CD4-positive, CD25-positive, alpha-beta regulatory T cell (primary cell): ENCODE measurements at places on chromosomes 12 and 14. TPM values are rescaled to one million over a fixed set of nuclear protein-coding genes. Genes with fewer than 3 reads are reported as not detected.

- no peak for DNase-seq
Observed at GRCh38 chr14:34457186-34457585, 4.9 kb downstream of the SPTSSA start.

- no peak for DNase-seq
Observed at GRCh38 chr12:20716985-20717384, 21.9 kb downstream of the SLCO1C1 start.

DNA sequence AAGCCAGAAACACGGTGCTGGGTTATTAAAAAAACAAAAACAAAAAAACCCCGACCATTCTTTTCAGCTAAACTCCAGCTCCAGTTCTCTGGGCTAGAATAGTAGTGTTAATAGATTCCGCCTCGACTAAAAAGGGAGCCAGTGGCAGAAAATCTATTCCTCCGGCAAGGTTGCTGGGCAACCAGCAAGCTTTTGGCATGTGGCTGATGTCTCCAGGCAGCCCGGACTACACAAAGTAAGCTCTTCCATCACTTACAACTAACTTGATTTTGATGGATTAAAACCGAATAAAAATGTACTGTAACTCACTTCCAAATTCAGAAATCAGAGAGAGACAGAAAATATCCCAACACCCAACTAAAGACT lies 126.4 kb upstream of the FOXN3 start:
- DNase-seq = no peak

DNA sequence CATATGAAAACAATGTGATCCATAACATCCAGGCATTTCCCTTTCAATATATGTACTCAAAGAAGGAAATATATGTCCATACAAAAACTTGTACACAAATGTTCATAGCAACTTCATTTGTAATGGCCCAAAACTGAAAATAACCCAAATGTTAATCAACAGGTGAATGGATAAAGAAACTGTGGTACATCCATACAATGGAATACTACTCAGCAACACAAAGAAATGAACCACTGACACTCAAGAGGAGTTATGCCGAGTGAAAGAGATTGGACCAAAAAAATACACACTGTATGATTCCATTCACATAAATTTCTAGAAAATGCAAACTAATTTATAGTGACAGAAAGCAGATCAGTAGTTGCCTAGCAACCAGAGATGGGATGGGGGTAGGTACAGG lies 30.3 kb upstream of the GXYLT1 start:
- DNase-seq = no peak

SAMD15 gene
- 0.42 TPM for total RNA-seq

PMEL gene
- 0.69 TPM for total RNA-seq

TMEM132C gene
- not detected for total RNA-seq

- no peak for DNase-seq
Observed at GRCh38 chr14:101928415-101928841, 35.9 kb upstream of the DYNC1H1 start.

DNA sequence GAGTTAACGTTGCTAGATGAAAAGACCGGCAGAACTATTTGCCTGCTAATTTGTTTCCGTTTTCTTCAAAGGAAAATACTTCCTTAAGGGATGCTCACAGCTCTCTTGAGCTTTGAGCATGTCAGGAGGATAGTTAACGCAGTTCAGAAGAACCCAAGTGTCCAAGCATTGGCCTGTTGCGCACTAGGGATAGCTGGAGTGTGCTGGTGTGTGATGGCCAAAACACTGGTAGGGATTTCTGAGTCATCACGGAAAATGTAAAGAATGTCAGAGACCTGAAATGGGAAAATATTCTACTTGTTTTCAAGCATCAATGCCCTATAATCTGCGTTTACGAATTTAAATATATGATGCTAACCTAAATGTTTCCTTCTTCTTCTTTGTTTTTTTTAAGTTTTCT lies 97.8 kb downstream of the VRK1 start:
- no peak for DNase-seq

DNA sequence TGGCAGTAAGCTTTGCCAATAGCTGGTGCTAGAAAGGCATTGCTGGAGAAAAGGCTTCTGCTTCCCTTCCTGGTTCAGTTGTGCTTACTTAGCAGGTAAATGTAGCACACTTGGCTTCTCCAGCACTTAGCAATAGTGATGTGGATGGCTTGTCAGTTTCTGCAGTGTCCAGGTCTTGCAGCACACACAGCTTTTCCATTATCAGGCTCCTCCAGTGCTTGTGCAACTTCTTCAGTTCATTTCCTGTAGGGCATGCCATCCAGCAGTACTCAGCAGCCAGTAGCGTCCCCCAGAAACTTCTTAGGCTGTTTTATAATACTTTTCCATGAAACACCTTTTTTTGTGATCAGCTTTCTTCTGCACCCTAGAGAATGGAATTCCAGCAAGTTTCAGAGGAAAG lies 154.6 kb downstream of the SLC6A15 start:
- no peak for DNase-seq

DNA sequence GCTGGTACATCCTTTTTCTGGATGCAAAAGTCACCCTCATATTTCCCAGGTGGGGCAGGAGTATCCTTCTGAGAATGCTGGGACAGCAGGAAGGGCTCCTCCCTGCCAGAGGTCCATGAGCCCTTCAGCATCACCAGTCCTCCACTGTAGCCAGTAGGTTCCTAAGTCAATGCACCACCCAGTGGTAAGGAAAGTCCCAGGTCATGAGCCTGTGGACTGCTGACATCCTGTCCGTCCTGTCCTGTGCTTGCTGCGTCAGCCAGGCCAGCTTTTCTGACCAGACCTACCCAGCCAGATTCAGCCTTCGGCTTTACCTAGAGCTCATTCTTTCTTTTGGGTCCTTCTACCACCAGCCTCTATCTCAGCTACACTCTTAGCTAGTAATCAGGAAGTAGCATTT lies 23.0 kb upstream of the ACTN1 start:
- peak; percentile 13 for DNase-seq

GRCh38 chr12:114812858-114813761 lies 129.1 kb upstream of the TBX3 start:
- DNase-seq = no peak

ENDOU gene
- total RNA-seq = not detected

SMCO2 gene
- not detected for total RNA-seq

DNA sequence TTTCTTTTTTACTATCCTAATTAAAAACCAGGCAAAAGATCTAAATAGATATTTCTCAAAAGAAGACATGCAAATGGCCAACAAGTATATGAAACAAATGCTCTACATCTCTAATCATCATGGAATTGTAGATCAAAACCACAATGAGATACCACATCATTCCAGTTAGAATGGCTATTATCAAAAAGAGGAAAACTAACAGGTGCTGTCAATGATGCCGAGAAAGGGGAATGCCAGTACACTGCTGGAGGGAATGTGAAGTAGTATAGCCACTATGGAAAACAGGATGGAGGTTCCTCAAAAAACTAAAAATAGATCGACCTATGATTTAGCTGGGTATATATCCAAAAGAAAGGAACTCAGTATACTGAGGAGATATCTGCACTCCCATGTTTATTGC lies 39.0 kb upstream of the C12orf75 start:
- DNase-seq = no peak

SERPINA1 gene
- not detected for total RNA-seq

DNA sequence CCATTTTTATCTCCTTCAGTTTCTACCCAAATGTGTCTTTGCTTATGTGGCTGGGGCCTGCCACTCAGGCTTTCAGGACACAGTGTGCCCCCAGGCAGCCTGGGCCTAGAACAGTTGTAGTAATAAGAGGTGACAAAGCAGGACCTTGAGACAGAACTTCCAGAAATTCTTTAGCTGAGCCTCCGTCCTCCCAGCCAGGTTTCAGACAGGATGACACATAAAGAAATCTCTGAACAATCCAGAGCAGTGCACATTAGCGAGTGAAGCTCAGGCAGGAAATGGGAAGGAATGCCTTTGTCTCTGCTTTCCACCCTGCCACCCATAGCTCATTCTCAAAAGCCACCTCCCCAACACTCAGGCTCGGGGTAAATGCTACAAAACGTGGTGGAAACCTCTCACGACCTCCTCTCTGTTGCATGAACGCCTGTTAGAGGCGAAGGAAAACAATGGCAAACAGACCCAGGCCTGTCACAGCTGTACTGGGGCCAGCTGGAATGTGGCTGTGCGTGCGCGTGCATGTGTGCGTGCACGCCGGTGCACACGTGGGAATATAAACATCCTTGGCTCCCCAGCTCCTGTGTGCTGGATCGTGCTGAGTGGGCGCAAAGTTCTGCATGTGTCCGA lies 286.7 kb downstream of the ZFP36L1 start:
- no peak for DNase-seq

DNA sequence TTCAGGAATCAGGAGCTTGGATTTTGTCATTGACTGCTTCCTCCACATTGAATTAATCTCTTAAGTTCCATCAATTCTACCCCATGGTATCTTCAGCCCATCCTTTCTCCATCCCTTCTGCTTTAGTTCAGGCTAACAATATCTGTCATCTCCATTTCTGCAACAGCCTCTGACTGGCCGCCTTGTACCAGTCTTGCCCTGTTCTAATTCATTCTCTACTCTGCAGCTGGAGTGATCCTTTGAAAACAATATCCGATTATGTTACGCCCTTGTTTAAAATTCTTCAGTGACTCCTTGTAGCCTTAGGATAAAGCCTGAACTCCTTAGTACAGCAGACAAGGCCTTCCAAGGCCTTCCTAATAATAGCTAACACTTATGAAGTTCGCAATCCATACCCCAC lies 170.2 kb downstream of the ETV6 start:
- DNase-seq = no peak

TAS2R50 gene
- total RNA-seq = 1.6 TPM

DNA sequence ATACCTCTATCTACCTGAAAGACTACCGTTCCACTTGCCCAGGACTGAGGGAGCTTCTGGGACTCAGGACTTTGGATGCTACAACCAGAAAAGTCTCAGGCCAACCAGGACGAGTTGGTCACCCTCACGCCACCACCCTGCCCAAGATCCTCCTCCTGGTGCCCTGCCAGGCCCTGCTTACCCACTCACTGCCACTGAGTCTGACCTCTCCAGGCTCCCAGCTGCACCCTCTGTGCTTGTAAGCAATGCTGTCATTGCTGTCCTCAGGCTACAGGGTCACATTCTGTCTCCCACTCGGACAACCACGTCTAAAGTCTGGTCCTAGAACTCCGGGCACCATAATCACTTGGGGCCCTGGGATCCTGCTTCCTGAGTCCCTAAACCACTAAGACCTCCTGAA lies 9.2 kb downstream of the TTC7B start:
- DNase-seq = no peak

TPPP2 gene
- total RNA-seq = not detected

DNA sequence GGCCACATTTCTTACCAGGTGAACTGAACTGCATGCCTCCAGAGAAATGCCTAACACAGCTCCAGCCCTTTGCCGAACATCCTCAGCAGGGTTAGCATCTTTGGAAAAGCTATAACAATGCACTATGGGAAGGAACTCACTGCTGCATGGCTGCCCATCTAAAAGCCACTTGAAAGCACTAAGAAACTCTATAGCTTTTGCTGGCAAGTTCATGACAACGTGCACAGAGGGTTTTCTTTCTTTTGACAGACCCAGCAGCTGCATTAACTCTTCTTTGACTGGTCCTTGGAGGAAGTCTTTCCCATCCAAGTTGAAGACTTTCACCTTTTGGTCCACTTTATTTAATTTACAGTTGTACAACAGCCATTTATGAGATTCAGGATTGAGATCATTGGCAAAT lies 5.3 kb downstream of the TRMT5 start:
- DNase-seq = no peak

DNA sequence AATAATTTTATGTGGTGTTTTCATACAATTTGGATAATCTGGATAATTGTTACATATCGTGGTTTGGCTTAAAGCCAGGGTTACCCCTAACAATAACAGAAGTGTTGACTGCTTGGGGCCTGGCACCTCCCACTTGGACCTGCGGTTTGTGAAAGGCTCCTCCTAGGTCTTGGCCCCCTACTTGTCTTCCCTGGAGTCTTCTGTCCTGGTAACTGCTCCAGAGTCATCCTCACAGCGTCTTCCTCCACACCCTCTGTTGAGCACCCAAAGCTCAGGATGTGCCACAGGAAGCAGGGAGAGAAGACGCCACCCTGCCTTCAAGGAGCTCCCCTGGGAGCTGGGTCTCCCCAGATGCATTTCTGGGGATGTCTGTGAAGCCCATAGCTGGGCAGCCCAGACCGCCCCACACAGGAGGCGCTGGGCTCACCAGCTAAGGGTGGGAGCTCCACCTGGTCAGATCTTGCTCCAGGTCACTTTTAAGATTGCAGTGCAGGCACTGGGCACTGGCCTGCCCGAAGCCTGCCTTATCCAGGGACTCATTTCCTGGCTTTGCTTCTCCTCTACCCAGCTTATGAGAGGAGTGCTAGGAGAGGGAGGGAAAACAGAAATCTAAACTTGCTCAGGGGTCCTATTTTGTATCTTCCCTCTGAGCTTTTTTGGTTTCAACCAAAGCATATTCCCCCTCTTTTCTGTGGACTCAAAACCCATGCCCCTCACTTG lies 98.2 kb downstream of the ZFP36L1 start:
- no peak for DNase-seq

GRCh38 chr12:6430124-6430989 lies 14.4 kb upstream of the CD27 start:
- DNase-seq = peak; percentile 73

BCL7A gene
- 2.0 TPM for total RNA-seq

HSPB8 gene
- not detected for total RNA-seq

DNA sequence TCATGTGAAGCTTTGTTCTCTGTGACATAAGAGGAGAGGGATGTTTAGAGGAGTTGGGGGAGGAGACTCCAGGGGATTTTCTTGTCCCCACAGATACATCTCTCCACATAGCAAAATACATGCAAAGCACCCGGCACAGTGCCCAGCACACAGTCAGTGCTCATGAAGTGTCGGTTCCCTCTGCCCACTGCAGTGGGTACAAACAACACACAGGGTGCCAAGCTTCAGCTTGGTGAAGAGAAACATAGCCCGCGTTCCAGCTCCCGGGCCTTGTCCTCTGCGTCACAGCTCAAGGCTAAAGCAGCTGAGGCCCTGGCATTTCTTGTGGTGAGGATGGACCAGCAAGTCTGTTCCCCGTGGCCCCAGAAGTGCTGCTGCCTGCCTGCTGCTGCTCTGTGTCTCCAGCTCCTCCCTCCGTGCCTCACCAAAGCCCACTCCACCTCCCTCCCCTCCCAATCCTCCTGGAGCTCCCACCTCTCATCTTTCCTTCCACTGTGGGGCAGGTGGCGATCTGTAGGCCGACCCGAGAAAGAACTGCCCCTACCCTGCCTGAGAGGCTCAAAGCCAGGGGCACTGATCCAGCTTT lies 57.0 kb upstream of the FKBP4 start:
- no peak for DNase-seq

GRCh38 chr12:118984161-118984943 lies 3.0 kb downstream of the SRRM4 start:
- no peak for DNase-seq

CNTN1 gene
- total RNA-seq = not detected

GRCh38 chr12:106204312-106204711 lies 43.5 kb downstream of the CKAP4 start:
- DNase-seq = no peak

- DNase-seq = no peak
Observed at GRCh38 chr12:55933169-55933798, 2.3 kb downstream of the DGKA start.

- DNase-seq = no peak
Observed at GRCh38 chr14:56810147-56810719, at the start of gene OTX2. Gene OTX2, minus strand, starts transcription at chr14:56810479. Its CDS starts 5,023 bp downstream, at chr14:56805456.

ADGRD1 gene
- not detected for total RNA-seq
